ENCODE measurements at places on chromosomes 7 and 10.

DNA sequence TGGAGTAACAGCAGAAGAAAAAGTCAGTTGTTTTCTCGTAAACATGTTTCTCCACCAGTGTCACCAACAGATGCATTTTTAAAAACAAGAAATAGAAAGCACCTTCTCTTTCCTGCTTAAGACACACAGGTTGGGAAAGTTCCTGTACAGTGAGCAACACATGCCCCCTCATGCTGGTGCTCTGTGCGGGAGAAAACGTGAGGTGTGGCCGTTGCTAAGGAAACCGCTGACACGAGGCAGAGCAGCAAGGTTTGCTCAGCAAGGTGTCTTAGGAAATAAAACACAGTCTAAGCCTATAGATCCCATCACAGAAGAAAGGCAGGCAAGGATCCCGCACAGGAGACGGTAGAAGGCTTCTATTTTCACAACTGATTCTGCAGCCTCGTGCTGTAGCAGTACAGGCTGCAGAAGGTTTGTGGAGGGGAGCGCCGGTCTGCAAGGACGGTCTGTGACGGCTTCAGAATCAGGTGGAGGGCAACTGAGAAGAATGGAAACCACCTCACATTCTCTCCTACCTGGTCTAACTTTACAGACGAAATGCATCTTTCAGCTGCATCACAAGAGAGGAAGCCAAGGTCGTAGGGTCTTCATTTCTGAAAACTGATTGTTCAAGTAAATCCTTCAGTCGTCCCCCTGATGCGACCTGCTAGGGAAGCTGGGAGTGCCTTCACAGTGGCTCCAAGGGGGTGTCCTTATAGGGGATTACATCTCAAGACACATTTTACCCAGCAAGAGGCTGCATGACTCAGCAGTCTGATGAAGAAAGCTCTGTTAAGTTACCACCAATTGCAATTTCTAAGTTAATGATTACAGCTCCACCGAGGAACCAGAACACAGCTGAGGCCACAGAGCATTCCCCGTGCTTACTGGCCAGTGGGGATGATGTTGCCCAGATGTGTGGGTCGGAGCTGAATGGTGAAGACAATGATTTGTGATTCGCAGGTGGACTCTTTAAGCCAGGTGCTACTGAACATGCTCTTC lies 150.7 kb upstream of the KLF14 start:
- no peak for DNase-seq

GRCh38 chr7:19939746-19940145 lies 166.3 kb upstream of the TMEM196 start:
- no peak for DNase-seq

DNA sequence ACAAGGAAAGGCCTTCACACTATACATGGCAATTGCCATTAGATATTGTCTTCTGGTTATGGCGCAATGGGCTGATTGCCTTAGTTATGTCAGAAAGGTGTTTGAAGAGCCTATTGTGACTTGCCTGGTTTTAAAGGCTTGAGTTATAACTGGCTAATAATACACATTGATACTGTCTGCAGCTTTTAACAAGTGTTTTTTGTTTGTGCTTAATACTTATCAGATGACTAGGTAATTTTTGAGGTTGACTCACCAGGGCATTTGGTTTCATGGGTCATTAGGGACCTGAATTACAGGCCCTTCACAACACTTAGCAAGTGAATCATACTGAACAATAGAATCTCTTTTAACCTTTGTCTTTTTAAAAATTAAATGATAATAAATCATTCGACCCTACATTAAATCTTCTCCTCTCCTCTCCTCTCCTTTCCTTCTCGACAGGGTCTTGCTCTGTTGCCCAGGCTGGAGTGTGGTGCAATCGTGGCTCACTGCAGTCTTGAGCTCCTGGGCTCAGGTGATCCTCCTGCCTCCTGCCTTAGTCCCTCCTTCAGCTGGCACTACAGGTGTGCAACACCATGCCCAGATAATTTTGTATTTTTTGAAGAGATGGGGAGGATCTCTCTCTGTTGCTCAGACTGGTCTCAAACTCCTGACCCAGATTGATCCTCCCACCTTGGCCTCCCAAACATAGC lies 196.3 kb downstream of the JCAD start:
- no peak for DNase-seq

DNA sequence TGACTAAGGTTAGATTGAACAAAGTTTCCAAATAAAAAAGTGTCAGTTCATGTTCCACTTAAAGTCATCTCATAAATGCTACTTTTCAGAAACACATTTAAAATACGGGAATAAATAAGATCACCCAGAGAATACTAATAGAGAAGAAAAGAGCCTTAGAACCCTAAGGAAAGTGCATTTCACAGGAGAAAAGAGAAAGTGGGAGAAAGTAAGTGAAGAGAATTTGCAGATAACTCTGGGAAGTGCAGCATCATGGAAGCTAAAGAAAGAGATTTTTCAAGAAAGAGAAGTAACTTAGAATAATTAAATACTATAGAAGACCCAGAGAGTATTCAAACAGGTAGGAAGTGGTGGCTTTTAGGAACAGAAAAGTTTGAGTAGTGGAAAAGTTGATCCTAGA lies 132.6 kb downstream of the VTI1A start:
- no peak for DNase-seq

DNA sequence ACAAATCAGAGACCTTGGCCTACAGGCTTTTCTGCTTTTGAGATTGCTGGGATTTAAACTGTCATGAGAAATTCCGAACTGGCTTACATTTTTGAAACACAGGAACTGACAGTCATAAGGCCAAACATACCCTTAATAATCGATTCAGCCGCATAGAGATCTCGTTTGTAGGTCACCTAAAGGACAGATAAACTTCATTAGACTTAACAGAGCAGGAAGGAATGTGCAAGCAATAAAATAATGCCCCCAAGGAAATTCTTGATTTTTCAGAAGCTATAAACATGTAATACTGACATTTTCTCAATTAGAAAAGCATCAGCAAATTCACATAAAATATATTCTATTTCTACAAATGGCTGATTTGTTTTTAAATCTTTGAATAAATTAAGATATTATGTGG lies 120.0 kb downstream of the CRPPA start:
- DNase-seq, result no peak

DNA sequence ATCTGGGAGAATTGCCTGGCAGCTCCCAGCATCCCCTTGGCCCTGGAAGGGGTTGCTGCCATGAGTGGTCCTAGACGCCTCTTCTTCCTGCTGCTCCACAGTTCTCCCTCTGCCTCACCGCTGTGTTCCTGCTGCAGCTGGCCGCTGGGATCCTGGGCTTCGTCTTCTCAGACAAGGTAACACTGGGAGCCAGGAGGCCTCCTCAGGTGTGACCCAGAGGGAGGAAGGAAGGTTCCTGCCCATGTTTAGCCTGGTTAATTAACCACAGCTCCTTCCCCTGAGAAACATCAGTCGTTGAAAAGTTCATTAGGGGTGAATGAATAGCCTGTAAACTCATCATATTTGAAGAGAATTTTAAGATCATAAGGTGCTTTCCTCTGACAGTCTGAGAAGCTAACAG lies 18.2 kb downstream of the TSPAN33 start:
- DNase-seq, result no peak

DNA sequence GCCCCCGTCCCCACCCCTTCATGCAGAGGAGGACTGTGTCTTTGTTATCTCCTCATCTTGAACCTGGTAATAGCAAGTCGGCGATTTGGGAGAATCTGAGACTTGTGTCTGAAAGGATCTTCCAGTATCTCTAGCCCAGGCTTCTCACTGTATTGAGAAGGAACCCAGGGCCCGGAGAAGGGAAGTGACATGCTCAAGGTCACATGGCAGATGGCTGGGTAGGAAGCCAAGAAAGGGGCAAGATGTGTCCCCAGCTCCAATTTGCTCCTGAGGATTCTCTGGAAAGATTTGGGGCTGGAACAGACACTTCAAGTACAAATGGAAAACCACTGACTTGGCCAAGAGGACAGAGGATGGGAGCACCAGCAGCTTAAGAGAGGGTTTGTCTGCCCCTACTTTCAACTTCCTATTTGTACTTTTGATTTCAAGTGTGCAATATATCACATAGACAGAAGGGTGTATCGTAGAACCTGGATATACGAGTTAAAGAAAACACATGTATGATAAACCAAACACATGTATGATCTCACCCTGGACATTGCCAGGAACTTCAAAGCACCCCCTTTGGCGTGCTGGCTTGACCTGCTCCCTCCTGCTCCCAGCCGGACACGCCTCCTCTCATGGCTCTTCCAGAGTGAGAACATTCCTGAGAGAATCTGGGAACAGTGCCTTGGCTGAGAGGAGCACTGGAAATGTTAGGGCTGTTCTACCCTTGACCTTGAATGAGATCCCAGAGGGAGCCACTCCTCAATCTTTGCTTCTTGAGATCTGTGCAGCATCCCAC lies 79.7 kb downstream of the CDH23 start:
- DNase-seq, result no peak

DNA sequence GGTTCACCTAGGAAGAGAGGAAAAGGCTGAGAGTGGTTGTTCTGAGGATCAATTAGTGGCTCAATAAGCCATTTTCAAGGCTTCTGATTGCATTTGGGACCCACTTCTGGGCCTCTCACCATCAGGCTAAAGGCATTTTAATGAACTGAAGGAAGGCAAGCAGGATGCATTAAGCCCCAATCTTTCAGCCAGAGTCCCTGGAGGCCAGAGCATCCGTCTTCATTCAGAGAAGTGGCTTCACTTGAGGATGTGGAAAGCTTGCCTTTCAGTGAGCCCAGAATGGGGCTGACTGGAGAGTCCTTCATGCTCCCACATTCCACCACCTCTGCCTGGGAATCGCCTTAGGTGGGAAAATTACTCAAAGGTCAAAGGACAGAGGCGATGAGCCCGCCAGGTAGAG lies 41.8 kb downstream of the COL17A1 start:
- no peak for DNase-seq

DNA sequence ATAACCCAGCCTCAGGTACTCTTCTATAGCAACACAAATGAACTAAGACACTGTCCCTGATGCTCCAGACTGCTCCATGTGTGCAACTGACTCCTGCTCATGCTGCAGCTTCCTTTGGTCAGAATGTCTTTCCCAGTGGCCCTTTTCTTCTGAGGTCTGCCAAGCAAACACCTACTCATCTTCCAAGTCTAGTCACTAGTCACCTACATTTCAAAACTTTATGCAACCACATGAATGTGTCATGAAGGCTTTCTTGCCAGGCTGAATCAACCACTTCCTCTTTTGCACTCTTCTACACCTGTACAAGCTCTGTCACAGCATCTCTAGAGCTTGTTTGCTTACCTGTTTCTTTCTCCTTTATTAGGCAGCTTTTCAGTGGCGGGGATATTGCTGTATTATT lies 75.8 kb downstream of the LSMEM1 start:
- no peak for DNase-seq

GRCh38 chr10:23442936-23443335 lies 4.1 kb downstream of the OTUD1 start:
- DNase-seq, result no peak

DNA sequence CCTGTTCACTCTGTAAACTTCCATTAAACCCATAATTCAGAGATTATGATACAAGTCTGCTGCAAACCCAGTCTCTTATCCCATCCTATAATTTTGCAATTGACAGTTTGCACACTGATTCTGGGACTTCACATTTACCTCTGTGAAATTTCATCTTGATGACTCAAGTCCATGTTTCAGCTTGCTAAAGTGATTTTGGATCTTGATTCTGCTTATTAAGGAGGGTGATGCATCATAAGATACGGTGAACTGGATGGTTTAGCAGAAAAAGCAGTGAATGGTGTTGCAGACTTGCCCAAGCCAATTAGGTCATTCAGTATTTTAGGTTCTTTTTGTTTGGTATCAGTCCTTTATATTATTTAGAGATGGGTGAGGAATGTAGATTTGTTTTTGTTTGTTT lies 125.5 kb upstream of the PODXL start:
- DNase-seq, result no peak

DNA sequence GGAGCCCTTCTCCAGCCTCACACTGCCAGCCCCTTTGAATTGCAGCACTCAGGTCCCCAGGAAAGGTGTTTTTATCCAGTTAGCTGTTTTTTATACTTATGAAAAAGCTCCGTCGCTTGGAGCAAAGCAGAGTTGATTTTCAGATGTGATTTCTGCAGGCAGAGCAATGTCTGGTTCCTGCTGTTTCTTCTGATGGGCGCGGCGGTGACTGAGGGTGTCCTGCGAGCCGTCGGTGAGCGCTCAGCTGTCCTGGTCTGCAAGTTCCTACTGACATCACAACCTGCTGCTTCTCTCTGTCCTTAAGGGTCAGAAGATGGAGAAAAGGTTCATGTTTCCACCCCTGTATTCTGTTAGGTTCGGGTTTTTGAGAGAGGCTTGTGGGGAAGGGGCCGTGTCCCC lies 109.6 kb upstream of the FAM20C start:
- no peak for DNase-seq

DNA sequence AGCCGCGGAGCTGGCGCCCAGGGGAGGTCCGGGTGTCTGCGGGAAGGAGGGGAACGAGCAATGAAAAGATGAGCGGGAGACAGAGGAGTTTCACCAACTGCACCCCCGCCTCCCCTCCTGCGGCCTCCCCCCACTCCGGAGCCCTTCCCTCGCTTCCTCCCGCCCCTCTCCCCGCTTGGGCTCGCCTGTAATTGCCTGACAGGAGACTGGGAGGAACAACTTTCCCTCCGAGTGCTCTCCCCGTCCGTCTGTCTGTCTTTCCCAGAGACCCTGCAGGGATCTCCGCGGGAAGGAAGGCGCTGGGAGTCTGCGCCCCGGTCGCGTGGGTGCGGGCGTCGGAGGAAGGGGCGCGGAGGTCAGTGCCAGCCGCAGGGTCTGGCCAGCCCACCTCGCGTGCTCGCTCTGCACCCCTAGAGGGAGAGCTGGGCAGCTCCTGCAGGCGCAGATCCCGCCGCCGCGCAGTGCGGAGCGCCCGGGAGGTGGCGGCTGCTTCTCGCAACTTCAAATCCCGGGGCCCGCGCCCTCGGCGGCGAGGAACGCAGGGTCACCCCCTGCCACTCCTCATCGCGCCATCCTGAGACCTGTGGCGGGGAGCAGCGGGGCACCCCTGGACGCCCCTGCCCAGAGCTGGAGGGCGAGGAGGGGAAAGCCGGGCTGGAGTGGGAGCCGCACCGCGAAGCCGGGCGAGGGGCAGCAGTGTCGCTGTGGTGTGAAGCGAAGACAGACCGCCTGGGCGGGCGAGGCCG lies 511 bp upstream of the NRP1 start:
- DNase-seq, result peak; percentile 45

DNA sequence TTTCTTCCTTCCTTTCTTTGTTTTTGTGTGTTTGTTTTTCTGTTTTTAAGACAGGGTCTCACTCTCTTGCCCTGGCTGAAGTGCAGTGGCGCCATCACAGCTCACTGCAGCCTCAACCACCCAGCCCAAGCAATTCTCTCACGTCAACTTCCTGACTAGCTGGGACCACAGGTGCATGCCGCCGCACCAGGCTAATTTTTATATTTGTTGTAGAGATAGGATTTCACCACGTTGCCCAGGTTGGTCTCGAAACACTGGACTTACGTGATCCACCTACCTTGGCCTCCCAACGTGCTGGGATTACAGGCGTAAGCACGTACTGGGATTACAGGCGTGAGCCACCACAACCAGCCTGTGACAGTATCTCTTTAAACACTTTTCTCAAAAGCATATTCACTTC lies 120.7 kb downstream of the DKK1 start:
- no peak for DNase-seq

DNA sequence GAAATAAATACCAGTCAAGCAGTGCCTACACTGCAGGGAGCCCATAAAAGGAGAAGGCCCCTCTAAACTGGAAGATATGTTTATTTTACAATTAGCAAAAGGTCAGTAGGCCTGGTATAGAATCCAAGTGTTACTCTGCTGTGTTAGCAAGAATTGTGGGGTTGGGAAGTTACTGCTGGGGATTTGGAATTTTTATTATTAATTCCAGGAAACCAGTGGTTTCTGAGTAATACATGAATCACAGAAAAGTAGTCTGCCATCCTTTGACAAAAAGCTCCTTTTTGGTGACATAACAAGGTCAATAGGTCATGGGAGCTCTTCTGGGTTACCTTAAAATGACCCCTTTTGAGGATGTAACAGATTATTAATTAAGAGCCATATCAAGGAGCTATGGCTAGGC lies 67.4 kb downstream of the ZNF92 start:
- no peak for DNase-seq
